ENCODE measurements at places on chromosomes 12 and 14.

DNA sequence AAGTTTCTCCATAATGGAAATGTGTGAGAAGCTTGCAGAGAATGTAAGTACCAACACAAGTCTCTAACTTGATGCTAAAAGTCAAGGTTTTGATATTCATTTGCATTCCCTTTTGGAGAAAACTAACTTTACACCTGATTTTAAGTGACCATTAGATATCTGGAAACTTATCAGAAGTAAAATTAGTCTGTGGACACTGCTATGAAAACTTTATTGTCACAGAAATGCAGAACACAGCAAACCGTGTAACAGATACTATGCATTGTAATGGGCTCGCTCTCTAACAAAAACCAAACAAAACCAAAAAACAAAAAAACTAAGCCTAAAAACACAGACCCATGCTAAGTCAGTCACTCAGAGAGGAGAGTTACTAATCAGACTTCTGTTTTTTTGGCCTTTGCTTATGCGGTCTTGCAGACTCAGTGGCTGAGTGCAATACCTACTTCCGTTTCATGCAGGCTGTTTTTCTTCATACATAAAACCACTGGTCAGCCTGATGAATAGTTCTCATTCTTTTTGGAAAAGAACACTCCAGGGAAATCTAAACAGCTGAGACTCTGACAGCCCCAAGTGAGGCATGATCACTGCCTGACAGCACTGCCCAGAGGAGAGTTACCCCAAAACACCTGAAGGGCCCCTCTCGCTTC, 35.7 kb downstream of the NRDE2 start:
- DNase-seq: peak; percentile 86

GRCh38 chr14:63192085-63192484, 12.2 kb upstream of the RHOJ start:
- DNase-seq: no peak

- no peak for DNase-seq
These were observed 32.7 kb downstream of the CACNA2D4 start for GRCh38 chr12:1885599-1886245.

DNA sequence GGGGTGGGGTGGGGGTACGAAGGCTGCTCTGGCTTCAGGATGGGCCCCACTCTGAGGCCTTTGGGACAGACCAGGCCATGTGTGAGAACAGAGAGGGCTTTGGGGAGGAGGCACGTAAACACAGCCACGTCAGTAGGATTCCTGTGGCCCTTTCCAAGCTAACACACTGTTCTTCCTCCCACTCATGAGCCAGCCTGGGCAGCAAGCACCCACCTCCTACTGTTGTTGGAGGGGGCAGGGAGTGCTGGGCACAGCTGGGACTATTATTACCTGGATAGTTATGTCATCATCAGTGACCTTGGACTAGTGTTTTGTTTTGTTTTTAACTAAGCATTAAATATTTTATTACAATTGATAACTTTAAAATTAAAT, 5.3 kb downstream of the CHGA start:
- no peak for DNase-seq

- no peak for DNase-seq
These were observed 103.2 kb downstream of the SLC38A4 start for GRCh38 chr12:46722394-46723185.

DNA sequence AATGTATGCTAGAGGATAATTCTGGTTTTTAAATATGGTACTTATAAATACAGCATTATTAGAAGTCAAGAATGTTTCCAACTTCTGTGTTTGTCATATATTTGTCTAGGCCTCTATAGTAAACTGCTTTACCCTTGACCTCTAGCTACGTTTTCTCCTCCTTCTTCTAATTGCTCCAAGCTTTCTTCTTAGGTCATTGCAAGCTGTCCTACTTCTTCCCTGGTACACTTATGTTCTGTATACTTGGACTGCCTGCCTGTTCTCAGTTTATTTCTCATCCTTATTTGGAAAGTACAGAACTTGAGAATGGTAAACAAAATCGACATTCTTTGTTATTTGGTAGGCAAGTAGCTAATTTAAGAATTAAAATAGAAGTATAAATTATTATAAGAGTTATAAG, 23.9 kb upstream of the ATP2B1 start:
- DNase-seq: peak; percentile 45

GRCh38 chr12:3302401-3303041, 188.5 kb upstream of the PRMT8 start:
- DNase-seq: no peak

DNA sequence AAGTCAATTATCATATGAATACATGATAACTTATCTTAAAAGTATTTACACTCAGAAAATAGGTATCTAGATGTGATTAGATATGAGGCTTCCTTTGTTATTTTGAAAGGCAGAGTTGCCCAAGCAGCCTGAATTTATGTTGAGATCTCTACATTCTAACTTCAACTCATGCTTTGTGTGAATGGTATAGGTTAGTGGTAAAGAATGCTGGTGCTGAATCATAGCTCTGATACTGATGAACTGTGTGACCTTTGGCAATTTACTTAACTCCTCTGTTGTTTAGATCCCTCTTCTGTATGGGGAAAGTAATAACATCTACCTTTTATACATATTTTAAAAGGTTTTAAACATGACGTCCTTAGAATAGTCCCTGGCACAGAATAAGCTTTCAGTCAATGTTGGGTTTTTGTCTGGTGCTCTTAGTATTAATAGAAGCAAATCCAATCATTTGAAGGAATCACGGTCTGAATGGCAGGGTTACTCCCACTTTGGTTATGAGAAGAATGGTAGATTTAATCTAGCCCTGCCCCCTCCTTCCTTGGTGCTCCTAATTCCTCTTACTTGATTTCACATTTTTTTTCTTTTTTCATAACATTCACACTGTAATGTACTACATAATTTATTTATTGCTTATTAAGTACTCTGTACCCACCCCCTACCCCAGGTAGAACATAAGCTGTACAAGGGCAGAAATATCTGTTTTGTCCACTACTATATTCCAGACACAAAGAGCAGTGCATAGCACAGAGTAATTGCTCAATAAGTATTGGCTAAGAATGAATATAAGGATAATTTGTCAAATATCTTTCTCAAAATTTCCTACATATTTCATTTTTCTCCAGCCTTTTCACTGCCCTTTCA, 203.3 kb upstream of the KRR1 start:
- DNase-seq: no peak

- DNase-seq: peak; percentile 8
These were observed 406.3 kb upstream of the DCN start for GRCh38 chr12:91588874-91589454.

DNA sequence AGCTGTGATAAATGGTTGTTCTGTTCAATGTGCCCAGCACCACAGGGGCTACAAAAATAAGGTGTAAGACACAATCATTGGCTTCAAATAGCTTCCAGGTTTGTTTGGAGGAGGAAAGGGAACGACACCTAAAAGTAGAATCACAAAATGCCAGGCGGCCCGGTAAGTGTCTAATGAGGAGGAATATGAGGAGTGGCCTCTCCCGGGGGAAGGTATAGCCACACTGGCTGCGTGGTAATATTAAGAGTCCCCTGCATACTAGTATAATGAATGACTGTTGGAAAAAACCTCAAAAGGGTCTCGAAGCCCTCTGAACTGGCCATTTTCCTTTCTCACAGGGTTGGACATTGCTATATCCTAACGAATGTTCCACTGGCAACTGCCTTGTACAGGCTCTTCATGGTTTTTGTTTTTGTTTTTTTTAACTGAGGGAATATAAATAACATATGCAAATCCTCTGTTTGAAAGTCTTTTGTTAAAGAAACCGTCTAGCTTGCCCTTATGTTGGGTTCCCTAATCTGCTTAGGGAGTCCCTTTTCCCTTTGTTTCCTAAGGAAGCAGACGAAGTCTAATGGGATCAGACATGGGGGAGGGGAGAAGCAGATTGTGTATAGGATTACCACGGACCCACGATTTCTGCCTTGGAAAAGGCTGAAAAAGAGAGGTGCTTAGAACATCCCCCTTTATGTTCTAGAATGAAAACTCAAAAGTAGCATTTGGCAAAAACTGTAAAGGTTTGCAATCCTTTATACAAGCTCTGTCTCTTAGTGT, 4.2 kb downstream of the CCDC60 start:
- no peak for DNase-seq

DNA sequence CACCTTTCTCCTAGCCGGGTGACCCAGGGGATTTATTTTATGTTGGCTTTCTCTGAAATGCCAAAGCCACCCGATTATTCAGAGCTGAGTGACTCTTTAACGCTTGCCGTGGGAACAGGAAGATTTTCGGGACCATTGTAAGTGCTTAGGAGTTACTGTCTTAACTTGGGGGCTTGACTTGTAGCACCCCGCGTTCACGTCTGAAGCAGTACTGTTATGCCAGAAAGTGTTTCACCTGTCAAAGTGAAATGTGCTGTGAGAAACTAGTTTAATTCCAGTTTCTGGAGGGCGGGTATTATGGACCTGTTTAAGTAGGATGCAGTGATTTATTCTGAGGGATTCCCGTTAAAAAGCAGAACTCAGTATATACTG, 218 bp downstream of the LYSET start:
- DNase-seq: no peak

GRCh38 chr14:80055667-80056496, 155.4 kb downstream of the DIO2 start:
- peak; percentile 38 for DNase-seq

DNA sequence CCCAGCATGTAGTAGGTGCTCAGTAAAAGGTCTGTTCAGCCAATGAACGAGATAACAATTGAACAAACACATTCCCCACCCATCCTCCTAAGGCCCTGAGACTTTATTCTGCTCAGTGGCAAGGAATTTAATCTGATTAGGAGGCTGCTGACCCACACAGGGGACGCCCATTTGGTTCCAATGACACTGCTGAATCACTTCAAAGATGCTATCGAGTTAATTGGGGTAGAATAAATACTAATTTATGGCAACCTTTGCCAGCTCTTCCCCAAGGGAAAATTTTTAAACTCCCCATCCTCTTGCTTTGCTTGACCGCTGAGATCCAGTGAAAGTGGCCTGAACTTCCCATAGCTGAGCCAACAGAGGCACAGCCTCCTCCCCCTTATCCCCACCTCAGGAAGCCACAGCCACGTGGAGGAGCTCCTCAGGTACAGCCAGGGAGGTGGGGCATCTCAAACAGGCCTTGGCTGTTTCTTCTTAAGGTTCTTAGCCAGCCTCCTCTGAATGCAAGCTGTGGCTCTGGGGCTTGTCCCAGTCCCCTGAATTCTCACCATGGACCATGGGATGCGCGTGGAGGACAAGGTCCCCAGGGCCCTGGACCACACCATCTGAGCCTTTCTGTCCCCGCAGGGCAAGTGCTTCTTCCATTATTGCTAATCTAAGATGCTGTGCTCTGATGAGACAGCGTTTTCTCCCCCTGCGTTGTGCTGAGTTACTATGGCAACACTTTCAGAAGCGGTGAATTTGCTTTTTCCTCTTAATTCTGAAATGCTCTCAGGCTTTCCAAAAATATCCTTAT, 26.7 kb downstream of the C14orf132 start:
- DNase-seq: no peak

DNA sequence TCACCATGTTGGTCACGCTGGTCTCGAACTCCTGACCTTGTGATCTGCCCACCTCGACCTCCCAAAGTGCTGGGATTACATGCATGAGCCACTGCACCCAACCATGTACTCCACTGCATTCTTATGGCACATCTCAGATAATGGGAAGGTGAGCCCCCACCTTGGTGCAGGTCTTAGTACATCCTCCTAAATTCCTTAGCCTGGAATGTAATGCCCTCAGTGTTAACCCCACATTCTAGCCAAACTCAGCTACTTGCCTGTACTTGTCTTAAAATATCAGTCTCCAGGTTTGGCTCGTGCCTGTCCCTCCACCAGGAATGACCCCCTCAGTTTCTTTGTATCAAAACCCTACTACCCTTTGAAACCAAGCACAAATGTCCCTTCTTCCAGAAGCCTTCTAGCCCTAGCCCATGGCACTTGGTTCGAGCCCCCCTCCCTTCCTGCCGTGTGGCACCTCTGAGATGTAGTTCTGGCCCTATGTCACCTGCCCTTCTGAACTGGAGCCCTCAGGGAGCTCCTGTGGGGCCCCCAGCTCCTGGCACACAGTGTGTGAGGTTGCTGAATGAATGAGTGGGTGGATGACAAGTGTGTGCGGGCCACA, 8.4 kb downstream of the KCNH3 start:
- DNase-seq: no peak

GRCh38 chr12:58413794-58414193, 472.4 kb downstream of the ATP23 start:
- no peak for DNase-seq

- no peak for DNase-seq
These were observed 26.2 kb upstream of the TRAF3 start for GRCh38 chr14:102751088-102751487.

- no peak for DNase-seq
These were observed 1.2 kb downstream of the GPR135 start for GRCh38 chr14:59463787-59464485.

- DNase-seq: peak; percentile 71
These were observed 41.3 kb upstream of the EIF5 start for GRCh38 chr14:103292426-103293374.

GRCh38 chr12:43776498-43776897, 17.7 kb downstream of the IRAK4 start:
- peak; percentile 46 for DNase-seq

DNA sequence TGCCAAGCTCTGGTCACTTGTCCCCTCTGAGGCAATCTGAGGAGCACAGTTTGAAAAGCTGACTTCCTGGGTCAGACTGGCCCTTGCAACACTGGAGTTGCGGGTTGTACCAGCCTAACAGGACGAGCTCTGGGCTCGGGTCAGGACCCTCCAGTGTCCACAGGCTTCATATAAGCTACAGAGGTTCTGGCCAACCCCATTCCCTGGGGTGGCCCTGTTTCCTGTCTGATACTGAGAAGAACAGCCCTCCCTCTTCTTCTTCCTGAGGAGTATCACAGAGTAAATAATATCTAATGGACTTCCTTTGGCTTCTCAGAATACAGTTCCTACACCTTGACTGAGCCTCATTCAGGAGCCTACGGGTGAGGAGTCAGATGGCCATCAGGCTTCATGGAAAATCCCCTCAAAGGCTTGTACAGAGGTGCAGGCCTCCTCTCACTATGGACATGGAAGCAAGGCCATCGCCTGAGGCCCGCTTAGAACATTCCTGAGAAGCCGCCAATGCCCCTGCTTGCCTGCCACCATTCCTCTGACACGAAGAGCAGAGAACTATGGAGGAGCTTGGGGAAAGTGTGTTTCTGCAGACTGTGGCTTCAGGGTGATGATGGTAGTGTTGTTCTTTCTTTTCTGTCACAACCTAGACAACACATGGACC, 28.5 kb upstream of the ANO2 start:
- DNase-seq: no peak

GRCh38 chr12:73612551-73612950, 925.1 kb upstream of the ATXN7L3B start:
- no peak for DNase-seq
